ENCODE measurements at places on chromosomes 5 and 9. TPM values are rescaled to one million over a fixed set of nuclear protein-coding genes. Genes with fewer than 3 reads are reported as not detected.

Gene PCDHB11
- not detected for total RNA-seq

Gene KCNMB1
- total RNA-seq = not detected

Gene ANKRD31
- 0.22 TPM for total RNA-seq

Gene ERBIN
- 203 TPM for total RNA-seq

Gene IL13
- not detected for total RNA-seq

Gene PLPP6
- total RNA-seq = 8.9 TPM

Gene SGCD
- not detected for total RNA-seq

Gene ANKRD34B
- not detected for total RNA-seq

Gene CDKN2A
- 88.7 TPM for total RNA-seq

Gene AMBP
- not detected for total RNA-seq

Gene FOXD4L5
- total RNA-seq = not detected

Data from Karpas-422 (cell line).